RCC 7860 (cell line): ENCODE measurements at places on chromosomes 12 and 14.

GRCh38 chr12:119461636-119462214 is 127.2 kb downstream of the CCDC60 start:
- DNase-seq, result no peak

- no peak for DNase-seq
These were observed 65.4 kb downstream of the FZD10 start for GRCh38 chr12:130227641-130228040.

DNA sequence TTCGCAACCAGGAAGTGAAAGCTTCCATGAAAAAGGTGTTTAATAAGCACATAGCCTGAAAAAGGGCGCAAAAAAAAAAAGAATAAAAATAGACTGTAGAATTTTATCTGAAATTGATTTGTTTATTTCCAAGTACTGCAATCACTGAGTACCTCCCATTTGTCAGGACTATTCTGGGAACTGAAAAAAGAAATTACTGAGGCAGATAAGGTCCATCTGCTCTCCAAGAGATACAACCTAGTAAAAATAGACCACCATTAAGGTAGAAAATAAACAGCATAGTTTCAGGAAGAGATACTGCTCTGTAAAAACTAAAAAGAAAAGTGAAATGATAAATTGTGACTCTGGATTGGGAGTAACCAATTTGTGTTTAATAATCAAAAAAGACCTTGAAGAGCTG is 24.7 kb downstream of the OR4N2 start:
- DNase-seq, result no peak

DNA sequence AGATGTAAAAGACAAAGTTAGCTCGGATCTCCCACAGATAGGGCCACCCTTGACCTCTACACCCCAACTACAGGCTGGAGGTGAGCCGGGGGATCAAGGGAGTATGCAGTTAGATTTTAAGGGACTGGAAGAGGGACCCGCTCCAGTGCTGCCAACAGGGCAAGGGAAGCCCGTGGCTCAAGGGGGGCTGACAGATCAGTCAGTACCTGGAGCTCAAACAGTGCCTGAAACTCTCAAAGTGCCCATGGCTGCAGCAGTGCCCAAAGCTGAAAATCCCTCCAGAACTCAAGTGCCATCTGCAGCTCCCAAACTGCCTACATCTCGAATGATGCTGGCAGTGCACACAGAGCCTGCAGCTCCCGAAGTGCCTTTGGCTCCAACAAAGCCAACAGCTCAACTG is 10.4 kb downstream of the NYNRIN start:
- no peak for DNase-seq

GRCh38 chr14:62409169-62409568 is 636.1 kb downstream of the KCNH5 start:
- DNase-seq, result no peak
